ENCODE measurements at places on chromosomes 13 and 19. TPM values are rescaled to one million over a fixed set of nuclear protein-coding genes. Genes with fewer than 3 reads are reported as not detected.

DNA sequence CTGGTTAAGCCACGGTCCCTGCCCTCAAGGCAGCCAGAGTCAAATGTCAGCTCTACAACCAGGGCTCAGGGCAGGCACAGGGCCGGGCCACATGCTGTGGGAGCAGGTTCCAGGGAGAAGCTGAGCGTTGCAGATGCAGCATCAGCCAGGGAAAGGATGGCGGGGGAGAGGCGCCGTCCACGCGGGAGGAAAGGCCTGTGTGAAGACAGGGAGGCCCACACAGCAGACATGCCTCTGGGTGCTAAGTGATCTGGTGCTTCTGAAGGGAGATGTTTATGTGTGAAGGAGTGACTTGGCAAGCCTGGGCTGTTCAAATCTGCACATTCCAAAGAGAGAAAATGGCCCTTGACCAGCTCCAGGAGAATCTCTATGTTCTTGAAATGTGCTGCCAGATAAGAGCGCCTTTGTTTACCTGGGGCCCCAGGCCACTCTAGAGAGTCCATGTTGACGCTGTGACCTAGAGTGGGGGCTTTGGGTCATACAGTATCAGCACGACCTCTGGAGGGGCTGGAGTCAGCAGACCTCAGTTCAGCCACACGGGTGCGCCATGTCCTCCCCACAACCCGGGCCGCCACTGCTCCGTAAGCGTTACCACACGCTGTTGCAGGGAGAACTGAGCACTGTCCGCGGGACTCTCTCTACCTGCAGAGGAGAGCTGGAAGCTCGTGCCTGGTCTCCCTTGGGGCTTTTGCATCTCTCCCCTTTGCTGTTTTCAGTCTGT is 15.9 kb upstream of the ATF5 start:
- H3K36me3 ChIP-seq, result peaks cover 82% of the 10 kb centered on the region
- H3K27ac ChIP-seq, result no peak overlapping the region
- peaks cover 20% of the 10 kb centered on the region for H3K4me1 ChIP-seq
- H3K4me3 ChIP-seq, result no peak overlapping the region

GRCh38 chr13:33125821-33126570 is 109.8 kb downstream of the KL start:
- DNase-seq, result peak; percentile 14
- H3K27me3 ChIP-seq, result no peaks in the 10 kb centered on the region
- H3K4me3 ChIP-seq, result no peak overlapping the region
- H3K27ac ChIP-seq, result peak overlapping the region; percentile 25
- H3K36me3 ChIP-seq, result no peaks in the 10 kb centered on the region

DNA sequence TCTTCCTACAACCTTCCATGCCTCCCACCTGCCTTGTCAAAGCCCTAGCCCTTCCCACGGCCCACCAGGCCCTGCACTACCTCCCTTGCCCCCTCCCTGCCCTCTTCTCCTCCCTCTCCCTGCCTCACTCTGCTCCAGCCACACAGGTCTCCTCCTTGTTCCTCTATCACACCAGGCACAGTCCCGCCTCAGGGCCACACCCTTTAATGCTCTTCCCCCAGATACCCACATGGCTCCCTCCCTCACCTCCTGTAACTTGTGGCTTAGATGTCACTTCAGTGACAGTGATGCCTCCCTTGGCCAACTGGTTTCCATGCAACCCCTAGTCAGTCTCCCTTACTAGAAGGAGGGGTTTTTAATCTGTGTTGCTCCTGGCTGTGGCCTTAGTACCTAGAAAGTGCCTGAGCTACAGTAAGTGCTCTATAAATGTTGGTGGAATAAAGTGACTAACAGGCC is 1.3 kb downstream of the SIRT6 start:
- DNase-seq, result no peak
- peak overlapping the region; percentile 99 for H3K4me3 ChIP-seq
- no peak overlapping the region for H3K27ac ChIP-seq
- peaks cover 23% of the 10 kb centered on the region for H3K27me3 ChIP-seq
- H3K4me1 ChIP-seq, result peaks cover 8% of the 10 kb centered on the region
- H3K36me3 ChIP-seq, result peaks cover 43% of the 10 kb centered on the region

GRCh38 chr13:93460005-93460404 is 233.4 kb downstream of the GPC6 start:
- H3K36me3 ChIP-seq, result no peaks in the 10 kb centered on the region
- H3K4me3 ChIP-seq, result no peak overlapping the region
- H3K27ac ChIP-seq, result no peak overlapping the region
- no peaks in the 10 kb centered on the region for H3K27me3 ChIP-seq

DNA sequence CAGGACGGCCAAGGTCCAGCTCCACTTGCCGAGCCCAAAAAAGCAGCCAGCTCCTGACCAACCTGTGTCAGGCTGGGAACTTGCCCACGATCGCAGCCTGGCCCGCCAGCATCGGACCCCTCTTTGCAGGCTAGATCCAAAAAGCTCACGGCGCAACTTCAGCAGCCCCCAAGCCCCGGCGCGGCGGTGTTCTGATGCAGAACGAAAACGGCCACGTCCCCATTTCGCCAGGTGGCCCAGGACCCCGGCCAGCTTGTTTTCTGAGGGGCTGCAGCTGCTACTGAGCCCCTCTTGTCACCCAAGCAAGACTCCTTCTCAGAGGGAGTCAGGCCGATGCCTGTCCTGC is 1.3 kb downstream of the TMEM259 start:
- peak overlapping the region; percentile 82 for H3K27ac ChIP-seq
- peaks cover 56% of the 10 kb centered on the region for H3K36me3 ChIP-seq
- H3K27me3 ChIP-seq, result no peaks in the 10 kb centered on the region
- no peak for DNase-seq

Gene C13orf46
- 0.33 TPM for total RNA-seq

Measured in Calu3 (cell line).